Activated CD8-positive, alpha-beta memory T cell treated with anti-CD3 and anti-CD28 coated beads for 36 hours (primary cell): ENCODE measurements at places on chromosomes 7 and 10. TPM values are rescaled to one million over a fixed set of nuclear protein-coding genes. Genes with fewer than 3 reads are reported as not detected.

Gene RAB18
- 65.0 TPM for total RNA-seq

Gene TAF6
- total RNA-seq, result 70.2 TPM

Gene CCDC146
- 0.61 TPM for total RNA-seq

Gene TRAPPC14
- total RNA-seq, result 26.6 TPM

Gene ABCA13
- total RNA-seq, result not detected

Gene CRPPA
- total RNA-seq, result 1.5 TPM

Gene SPDYE1
- total RNA-seq, result not detected

Gene DKK1
- not detected for total RNA-seq

Gene WIPF3
- not detected for total RNA-seq

Gene EGR2
- total RNA-seq, result 91.3 TPM

Gene FBXO24
- 0.36 TPM for total RNA-seq

Gene FGFR2
- total RNA-seq, result not detected

Gene OR6V1
- total RNA-seq, result not detected
